NCI-H748 treated with DMSO at 0.1 percent for 48 hours (cell line): ENCODE measurements at places on chromosomes 1 and 21.

- DNase-seq = no peak
Observed at GRCh38 chr21:18840239-18840638, 436.7 kb upstream of the TMPRSS15 start.

- no peak for DNase-seq
Observed at GRCh38 chr1:17018849-17019248, 7.1 kb upstream of the ATP13A2 start.

- DNase-seq = no peak
Observed at GRCh38 chr1:170732252-170732588, 68.3 kb downstream of the PRRX1 start.

GRCh38 chr1:10528066-10529014, 53.6 kb downstream of the PEX14 start:
- DNase-seq = no peak

DNA sequence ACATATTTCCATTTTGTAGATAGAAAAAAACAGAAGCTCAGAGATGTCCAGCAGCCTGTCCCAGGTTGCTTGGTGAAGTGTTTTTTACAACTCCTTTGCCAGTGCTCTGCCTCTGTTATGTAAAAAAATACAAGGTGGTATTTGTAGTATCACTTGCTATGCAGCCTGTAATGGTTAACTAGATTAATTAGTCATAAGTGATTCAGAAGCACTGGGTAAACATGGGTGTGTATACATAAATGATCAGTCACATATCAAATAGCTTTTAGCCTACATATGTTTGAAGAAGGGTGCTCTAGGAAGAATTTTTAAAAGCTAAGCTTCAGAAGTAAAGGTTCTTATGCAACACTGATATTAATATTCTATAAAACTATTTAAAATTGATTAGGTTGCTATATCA, 70.0 kb upstream of the MAGI3 start:
- peak; percentile 38 for DNase-seq

- no peak for DNase-seq
Observed at GRCh38 chr1:151502859-151503780, 8.1 kb upstream of the CGN start.

DNA sequence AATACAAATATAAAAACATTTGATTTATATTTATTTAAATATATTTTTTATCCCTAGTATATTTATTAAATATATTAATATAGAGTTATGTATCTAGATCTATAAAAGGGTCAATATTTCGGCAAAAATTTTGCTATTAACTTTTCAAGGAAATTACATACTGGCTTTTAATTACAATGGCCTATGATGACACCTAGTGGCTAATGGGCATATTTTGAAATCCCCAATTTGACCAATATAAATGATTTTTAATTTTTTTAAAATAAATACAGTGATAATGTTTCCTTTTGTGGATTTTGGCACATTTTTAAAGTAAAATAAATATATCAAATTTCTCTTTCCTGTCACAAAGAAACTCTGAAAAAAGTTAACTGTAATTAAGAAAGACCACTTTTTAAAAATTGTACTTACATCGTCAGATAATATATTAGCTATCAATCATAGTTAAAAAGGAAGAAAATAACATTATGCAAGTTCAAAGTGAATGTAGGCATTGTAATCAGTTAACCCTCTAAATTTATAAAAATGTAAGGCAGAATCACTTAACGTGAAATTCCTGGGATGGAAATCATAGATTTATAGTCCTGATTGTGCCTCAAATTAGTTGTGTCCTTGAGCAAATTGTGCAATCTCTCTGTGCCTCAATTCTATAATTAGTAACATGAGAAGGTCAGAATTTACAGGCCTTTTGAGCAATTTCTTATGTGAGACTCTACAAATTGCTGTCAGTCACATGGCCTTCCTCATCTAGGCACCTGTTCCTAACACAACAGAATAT, 25.6 kb upstream of the RGS13 start:
- no peak for DNase-seq

DNA sequence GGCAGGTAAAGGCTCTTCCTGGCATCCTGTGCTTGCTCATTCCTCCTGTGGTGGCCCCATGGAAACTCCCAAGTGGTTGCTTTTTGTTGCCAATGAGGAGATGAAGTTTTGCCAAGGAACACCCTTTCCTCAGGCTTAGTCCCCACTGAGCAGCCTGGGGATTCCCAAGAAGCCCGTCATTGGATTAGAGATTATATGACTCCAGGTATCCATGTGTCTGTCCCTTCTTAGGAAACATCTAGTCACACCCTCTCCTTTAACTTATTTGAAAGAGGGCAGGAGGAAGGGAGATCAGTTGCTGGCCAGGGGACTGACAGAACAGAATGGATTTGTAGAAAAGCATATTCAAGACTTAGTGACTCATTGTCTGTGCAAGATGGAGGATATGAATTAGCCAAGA, 3.8 kb upstream of the LCE3A start:
- DNase-seq = no peak

DNA sequence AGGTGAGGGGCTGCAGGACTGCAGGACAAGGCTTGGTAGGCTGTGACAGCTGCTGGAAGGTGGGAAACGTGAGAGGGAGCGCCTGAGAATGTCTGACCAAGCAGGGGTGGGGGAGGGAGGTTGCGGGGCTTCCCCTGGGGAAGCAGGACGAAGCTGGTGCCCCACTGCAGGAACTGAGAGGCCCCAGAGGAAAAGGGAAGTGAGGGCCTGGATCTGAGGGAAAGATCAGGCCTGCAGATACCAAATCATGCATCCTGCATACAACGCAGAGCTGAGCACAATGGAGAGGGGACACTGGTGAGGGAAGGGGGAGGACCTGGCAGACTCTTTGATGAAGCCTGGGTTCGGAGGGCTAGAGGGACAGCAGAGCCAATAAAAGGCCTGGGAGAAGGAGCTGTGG, 65.7 kb upstream of the BACE2 start:
- no peak for DNase-seq

GRCh38 chr1:200912737-200913407, 18.2 kb downstream of the INAVA start:
- no peak for DNase-seq
